Foreskin keratinocyte (primary cell): ENCODE measurements at places on chromosomes 13 and 19.

- no peak for DNase-seq
Measured at GRCh38 chr19:46176116-46176860, 28.2 kb downstream of the IGFL2 start.

- DNase-seq = peak; percentile 40
Measured at GRCh38 chr19:4732680-4733114, 9.1 kb upstream of the DPP9 start.

DNA sequence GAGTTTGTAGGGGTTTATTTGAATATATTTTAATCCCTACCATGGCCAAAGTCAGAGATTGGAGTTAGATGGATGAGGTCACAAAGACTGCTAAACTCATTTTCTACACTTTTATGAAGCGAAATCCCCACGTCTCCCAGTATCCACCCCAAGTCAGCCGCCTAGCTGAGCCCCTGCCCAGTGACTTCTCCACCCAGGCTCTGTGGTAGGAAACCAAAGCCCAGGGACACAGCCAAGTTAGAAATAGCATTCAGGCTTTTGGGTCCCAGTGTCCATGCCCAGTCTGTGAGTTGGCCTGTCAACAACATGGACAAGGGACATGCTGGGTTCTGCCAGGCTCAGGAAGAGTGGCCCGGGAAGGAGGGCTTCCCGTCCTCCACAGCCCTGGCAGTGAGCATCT is 474.0 kb downstream of the FOXO1 start:
- DNase-seq = no peak

DNA sequence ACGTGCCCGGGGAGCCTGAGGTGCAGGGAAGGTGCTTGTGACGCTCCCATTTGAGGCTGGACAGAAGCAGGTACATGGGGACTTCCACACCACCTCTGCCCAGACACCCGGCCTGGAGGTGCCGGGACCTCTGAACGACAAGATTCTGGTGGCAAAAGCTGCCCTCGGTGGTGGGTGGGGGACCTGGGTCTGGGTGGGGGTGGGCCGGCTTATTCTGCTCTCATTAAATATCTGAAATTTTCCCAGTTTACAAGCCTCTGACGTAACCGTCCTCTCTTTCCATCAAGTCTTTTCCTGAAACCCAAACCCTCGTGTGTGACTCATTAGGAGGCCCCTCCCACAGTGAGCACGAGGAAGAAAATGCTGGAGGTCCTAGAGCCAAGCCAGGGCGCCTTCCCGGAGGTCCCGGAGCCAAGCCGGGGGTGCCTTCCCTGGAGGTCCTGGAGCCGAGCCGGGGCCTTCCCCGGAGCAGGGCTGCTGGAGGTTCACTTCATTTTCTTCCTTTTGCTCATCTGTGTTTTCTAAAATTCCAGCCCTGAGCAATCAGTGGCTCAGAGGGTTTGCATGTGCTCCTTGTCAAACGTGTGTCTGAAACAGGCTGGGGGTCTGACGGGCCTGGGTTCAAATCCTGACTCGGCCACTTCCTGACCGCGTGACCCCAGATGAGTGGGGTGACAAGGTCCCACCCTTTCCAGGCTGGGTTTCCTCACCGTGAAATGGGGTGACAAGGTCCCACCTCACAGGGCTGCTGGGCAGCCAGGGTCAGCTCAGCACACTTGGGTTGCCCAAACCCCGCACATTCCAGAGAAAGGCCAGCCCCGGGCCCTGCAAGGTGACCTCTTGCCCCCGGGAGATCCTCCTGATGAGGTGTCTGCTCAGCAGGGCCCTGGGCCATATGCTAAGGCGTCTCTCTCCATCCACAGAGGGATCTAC is 10.0 kb downstream of the CFD start:
- peak; percentile 55 for DNase-seq

DNA sequence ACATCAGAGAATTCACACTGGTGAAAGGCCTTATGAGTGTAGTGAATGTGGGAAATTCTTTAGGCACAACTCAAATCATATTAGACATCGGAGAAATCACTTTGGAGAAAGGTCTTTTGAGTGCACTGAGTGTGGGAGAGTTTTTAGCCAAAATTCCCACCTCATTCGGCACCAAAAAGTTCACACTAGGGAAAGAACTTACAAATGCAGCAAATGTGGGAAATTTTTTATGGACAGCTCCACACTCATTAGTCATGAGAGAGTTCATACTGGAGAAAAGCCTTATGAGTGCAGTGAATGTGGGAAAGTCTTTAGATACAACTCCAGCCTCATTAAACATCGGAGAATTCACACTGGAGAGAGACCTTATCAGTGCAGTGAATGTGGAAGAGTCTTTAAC is 10.1 kb downstream of the ZNF17 start:
- DNase-seq = no peak

- DNase-seq = no peak
Measured at GRCh38 chr19:2087621-2088100, 8.5 kb downstream of the MOB3A start.

DNA sequence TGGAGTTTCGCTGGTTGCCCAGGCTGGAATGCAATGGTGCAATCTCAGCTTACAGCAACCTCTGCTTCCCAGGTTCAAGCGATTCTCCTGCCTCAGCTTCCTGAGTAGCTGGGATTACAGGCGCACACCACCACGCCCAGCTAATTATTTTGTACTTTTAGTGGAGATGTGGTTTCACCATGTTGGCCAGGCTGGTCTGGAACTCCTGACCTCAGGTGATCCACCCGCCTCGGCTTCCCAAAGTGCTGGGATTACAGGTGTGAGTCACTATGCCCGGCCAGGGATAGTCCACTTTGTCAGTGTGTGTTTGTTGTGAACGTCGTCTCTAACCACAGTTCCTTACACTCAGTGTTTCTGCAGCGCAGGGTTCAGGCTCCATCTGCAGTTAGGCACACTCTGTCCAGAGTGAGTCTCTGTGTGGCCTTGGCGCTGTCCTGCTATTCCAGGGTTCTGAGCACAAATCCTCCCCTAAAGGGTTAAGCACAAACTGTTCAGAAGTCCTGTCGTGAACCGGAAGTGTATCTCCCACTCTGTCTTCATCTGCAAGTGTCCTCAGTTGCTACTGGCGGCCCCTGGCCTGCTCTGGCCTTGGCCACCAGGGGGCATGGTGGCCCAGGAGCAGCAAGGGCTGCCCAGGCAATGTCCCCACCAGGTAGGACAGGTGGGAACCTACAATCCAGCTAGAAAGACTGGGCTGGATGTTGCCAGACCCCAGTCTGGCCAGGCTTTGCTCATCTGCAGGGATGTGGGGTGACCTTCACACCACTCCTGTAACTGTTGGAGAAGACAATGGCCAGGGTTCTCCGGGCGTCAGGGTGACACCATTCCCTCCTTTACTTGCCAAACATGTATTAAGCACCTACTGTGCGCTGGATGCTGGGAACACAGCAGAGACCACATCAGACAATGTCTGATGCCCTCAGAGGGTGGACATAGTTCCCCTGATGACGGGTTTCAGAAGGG is 38.8 kb upstream of the GATAD2A start:
- DNase-seq = peak; percentile 31

DNA sequence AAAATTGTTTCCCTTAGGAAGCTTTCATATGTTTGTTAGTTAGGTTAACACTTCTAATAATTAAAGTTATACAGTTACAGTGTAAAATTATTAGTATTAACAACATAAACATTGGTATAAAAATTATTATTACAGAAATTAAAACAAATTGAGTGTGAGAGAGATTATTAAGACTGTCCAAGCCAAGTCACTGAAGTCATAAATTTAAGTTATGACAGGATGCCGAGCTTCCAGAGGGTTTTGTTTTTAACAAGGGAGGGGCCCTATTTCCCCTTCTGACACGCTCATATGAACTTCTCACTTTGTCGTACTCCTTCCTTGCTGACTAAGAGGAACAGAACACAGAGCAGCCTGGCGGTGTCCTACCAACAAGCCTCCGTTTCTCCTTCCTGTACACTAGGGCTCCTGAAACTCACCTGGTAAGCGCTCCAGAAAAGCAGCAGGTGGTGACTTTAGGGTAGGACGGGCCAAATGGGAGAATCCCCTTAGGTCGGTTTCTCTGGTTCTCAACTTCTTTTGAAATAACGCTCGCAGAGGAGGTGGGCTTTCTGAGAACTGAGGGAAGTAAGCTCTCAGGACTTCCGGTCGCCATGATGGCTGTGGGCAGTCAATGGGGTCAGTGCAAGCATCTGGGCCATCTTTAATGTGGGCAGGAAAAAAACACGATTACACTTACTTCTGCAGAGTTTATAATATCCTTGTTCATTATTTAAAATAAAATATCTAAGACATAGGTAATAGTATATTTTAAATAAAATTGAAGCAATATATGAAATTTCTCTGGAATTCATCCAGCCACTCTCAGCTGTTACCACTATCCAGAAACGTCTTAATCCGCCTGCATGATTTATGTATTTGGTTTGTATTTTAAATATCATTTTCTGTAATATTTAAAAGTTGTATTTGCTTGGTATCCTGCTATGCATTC is at the start of gene CARD8:
CARD8 (minus strand) TSS at position 537 of the 928 bp plus-strand sequence. CDS start 14,892 bp downstream, outside the sequence.
- peak; percentile 82 for DNase-seq

DNA sequence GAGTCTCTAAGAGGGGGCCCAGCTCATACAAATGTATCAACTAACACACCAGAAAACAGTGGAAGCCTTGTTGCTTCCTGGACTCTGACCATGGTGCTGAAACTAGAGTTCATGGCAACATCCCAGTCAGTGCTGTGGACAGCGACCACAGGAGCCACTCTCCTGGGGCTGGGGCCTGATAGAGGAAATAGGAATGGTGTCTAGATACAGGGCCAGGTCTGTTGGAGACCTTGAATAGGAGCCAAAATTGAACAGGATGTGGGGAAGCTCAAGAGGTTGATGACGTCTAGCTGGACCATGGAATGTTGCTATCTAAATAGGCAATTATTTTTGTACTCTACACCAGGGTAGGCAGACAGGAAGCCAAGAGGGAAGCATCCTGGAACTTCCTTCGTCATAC is 21.7 kb downstream of the LILRB4 start:
- no peak for DNase-seq
